ENCODE measurements at places on chromosomes 4 and X. TPM values are rescaled to one million over a fixed set of nuclear protein-coding genes. Genes with fewer than 3 reads are reported as not detected.
A peak's percentile ranks its signal among the peaks of the same experiment; 100 is the strongest.

Gene RNF150
- total RNA-seq, result 32.2 TPM

Gene MAGEB2
- not detected for total RNA-seq

Gene CSAG3
- not detected for total RNA-seq

DNA sequence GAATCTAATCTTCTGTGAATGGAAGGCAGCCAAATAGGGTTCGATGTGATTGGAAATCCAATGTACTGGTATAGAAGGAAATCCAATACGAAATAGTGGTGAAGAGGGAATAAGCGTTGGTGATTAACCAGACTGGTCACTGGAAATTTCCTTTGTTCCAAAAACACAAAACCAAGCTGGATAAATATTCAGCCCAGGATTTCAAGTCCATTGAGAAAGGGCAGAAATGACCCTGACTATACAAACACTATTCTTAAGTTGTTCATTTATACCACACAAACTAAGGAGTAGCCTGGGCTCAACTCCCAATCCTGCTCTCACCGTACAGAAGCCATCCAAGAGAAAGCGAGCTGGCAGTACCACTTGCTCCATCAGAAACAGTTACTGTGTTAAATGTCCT lies 32.2 kb downstream of the PCDH19 start:
- no peak for DNase-seq

DNA sequence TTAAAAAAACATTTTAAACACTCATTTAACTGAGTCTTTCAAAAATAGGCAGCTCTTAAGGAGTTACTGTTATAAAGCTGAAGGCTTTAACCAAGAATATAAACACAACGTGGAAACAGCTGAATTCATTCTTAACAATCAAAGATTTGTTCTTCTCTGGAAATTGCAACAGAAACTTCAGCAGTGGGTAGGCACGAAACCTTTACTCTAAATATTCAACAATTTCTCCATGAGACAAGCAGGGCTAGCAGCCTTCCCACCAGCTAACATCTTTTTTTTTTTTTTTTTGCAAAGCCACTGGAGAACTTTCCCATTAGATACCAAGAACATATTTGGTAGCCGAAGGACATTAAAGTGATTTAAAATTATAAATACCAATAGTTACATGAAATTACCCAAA lies 78.2 kb upstream of the PRSS48 start:
- no peak for DNase-seq

DNA sequence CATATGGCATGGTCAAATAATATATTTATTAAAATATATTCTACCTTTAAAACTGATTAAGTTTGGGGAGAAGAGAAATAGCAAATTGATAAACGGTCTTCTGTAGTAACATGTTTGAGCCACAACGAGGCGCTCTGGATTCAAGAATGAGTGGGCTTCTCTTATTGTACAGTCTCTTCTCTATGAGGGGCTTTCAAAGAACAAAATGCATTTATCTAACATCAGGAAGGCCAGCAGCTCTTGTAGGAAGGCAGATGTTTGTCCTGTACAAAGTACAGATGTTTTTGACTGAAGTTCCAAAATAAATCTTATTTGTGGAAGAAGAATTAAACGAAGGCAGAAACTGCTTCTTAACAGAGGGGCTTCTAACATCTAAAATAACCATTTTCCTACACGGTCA lies 153.6 kb downstream of the RASL11B start:
- peak; percentile 6 for DNase-seq

GRCh38 chrX:19639056-19639455 lies 123.7 kb upstream of the MAP3K15 start:
- no peak for DNase-seq

DNA sequence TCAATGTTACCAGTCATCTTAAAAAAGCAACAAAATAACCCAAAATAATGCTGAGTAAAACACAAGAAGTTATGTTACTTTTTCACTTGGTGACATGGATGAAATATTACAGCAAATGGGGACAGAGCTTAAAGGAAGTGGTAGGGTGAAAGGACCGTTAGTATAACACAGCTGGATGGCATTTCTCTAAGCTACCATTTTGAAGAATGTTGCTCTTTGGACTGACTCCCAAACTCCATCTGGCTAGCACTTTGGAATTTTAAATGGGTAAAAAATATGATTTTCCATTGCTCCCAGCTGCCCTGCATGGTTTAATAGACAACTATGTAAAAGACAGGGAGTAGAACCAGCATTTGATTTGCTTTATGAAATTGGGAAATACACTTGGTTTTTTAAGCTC lies 27.6 kb downstream of the CLCN5 start:
- DNase-seq, result no peak

DNA sequence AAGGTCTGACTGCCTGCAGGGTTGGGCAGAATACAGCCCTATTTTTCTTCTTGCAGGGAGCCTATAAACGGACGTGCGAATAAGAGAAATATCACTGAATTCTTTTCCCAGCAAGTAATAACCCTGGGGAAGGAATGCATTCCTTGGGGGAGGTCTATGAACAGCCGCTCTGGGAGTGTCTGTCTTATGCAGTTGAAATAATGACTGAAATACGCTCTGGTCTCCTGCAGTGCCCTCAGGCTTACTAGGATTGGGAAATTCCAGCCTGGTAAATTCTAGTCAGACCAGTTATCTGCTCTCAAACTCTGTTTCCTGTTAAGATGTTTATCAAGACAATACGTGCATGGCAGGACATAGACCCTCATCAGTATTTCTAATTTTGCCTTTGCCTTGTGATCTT lies 72.1 kb upstream of the FAM241A start:
- DNase-seq, result no peak

Gene PWWP3B
- 1.00 TPM for total RNA-seq

GRCh38 chr4:124590480-124590879 lies 122.1 kb downstream of the ANKRD50 start:
- no peak for DNase-seq

DNA sequence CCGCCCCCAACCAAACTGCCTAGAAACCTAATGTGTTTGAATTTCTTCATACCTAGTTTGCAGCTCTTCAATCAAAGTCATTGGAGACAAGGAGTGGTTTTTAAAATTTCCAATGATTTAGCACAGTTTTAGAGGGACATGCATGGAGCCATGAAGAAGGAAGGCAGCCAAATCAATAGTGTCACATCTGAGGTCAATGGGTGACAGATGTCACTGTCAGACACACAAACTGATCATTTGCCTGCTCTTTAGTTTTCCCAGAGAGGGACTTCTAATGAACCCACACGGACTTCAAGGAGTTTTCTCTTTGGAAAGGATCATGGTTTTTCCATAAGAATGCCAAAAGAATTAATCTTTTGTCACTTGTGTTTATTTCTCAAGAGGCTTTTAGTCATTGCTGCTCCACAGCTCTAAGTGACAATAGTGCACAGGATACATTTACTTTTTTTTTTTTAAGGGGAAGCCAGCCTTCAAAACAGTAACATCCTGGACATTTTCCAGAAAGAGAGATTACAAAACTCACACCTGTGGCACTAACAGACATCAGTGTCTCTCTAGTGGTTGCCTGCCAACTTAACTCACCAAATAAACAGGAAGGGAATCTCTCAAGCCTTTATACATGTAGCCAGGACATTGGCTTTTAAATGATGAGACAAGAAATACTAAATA lies 251.1 kb upstream of the DIAPH2 start:
- no peak for DNase-seq

Gene ITIH6
- total RNA-seq, result not detected

Gene SLC9B1
- total RNA-seq, result 4.3 TPM

Gene PIM2
- total RNA-seq, result 5.9 TPM

Gene RGN
- total RNA-seq, result 7.0 TPM

Gene ADAM29
- total RNA-seq, result 0.91 TPM

DNA sequence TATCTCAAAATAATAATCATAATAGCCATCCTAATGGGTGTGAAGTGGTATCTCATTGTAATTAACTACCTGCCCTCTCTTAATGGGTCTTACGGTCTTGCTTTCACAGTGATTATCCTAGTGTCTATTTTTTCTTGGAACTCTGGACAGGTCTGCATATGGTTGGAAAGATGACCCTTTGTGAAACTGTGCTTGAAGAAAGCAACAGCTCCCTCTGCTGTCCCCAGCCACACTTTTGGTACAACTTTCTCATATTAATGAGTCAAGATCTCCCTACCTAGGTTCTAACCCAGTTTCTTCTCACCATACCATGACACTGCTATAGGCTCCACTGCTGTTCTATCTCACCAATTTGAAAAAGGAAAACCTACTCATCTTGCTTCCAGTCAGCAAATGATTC lies 2.4 kb downstream of the TFDP3 start:
- DNase-seq, result no peak

Gene FAAH2
- 1.5 TPM for total RNA-seq
